ENCODE measurements at places on chromosomes 2 and 18.
A peak's percentile ranks its signal among the peaks of the same experiment; 100 is the strongest.

GRCh38 chr2:238117199-238118154 is 17.3 kb downstream of the ESPNL start:
- no peak for DNase-seq

DNA sequence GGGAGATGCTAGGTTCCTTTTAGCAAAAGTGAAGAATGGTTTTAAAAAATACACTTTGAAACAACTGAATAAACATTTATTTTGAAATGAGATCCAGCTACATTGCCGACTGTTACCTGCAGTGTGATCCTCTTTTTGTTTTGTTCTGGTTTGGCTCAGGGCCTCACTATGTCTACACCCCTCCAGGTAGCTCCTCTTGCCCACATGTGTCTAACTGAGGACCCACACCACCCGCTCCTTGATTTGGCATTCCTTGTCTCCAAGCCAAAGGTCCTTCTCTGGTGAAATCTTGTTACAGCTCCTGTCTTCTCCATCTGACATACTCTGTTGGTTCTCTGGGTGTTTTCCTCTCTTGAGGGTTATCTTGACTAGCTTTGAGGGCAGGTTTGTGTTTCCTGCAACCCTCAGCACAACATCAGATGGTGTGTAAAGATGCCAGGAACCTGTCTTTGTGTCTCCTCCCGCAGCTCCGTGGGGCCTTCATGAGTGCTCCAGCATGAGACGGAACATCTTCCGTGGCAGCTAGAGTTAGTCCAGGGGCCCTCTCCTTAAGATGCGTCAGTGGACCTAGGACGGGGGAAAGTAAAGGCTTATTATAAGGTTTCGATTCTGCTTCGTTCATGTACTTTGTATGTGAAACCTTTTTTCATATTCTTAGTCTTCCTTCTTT is 32.1 kb downstream of the MAP4K4 start:
- DNase-seq: no peak

DNA sequence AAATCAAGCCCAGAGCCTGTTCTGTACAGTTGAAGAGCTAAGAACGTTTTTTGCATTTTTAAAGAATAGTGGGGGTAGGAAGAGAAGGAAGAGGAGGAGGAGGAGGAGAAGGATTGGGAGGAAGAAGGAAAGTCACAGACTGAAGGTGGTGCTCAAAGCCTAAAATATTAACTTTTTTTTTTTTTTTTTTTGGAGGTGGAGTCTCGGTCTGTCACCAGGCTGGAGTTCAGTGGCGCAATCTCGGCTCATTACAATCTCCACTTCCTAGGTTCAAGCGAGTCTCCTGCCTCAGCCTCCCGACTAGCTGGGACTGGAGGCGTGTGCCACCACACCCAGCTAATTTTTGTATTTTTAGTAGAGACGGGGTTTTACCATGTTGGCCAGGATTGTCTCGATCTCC is 18.3 kb upstream of the KLHL29 start:
- DNase-seq: no peak

GRCh38 chr2:47073641-47074040 is 81.5 kb downstream of the STPG4 start:
- DNase-seq: no peak

GRCh38 chr2:151051574-151052220 is 210.0 kb downstream of the RBM43 start:
- DNase-seq: peak; percentile 42

DNA sequence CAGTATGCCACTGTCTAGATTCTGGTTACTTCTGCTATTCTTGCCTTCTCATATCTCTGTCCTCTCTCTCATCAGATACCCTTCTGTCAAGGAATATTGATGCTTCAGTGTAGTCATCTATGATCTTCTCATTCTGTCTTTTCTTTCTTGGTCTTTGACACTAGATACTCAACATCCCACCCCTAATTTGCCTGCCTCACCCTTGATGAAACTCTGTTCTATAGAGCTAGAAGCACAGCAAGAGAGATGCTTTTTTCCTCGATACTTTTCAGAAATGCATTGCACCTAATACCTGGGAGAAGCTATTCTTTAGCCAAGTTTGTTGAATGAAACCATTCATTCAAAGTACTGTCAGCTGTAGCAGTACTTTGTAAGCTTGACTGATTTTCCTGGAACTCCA is 9.5 kb downstream of the SEPTIN2 start:
- DNase-seq: no peak

GRCh38 chr2:166373951-166374350 is 1.8 kb downstream of the SCN9A start:
- DNase-seq: no peak

DNA sequence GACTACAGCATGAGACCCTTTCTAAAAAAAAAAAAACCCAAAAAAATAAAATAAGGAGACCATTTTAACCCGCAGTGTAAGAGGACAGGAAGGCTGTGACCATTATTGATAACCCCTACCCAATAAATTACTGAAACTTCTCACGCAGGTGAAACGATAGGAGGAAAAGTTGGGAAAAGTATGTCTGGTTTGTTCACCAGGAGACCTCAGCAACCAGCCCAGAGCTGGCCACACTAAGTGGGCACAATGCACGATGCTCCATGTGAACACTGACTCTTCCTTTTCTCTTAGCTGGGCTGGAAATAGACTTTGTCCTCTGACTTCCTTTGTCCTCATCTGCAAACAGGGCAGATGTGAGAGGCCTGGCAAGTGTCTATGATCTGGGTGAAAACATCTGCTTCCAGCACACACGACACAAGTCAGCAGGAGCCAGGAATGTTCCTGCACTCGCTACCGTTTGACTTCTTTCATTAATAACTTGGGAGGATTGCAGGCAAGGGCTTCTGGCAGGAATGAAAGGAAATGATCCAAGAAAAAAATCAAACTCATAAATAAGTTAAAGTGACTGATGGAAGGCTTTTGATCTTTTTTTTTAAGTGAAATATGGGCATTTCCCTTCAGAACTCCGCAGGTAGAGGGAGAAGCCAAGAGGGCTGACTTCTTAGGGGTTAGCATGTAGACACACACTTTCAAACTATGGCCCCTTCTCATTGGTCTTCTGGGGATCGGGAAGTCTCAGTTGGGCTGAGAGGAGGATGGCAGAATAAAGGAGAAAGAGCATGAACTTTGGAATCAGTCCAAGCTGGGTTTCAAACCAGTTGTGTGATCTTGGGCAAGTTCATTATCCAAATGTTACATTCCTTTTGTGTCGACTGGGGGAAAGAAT is 137.4 kb upstream of the MYCN start:
- DNase-seq: no peak

DNA sequence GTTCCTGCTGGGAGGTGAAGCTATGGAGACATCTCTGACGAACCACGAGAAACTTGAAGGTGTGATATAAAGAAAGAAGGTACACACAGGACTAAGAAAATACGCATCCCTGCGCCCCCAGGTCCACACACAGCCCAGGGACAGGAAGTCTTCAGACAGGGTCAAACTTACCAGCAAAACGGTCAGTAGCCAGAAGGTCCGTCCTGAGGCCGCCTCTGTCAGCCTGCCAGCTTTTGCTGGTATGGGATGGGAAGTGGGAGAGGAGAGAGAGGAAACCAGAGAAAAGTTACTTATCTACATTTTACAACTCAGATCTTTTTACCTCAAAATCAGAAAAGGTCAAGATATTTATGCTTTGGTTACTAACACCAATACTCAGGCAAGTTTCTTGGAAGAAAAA is 47.2 kb downstream of the HDLBP start:
- no peak for DNase-seq

- peak; percentile 4 for DNase-seq
Measured at GRCh38 chr2:71003396-71003795, 8.7 kb upstream of the TEX261 start.

GRCh38 chr2:140200764-140201163 is 1420.6 kb upstream of the NXPH2 start:
- no peak for DNase-seq

DNA sequence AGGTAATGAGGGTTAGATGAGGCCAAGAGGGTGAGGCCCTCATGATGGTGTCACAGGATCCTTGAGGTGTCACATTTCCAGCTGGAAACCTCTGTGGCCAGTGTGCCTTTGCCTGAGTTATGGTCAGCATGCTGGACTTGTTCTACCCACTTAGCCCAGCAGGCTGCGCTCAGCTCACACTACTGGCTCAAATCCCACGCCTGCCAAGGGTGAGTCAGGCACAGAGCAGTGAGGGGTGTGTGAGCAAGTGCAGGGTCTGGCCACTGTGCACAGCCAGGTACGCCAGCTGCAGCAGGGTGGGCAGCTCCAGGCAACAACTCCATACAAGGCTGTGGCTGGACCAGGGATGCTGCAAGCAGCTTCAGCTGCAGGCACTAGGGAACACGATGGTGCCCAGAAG is 616.6 kb upstream of the FSHR start:
- DNase-seq: peak; percentile 23

- no peak for DNase-seq
Measured at GRCh38 chr2:217383620-217384019, 523.8 kb upstream of the TNP1 start.

DNA sequence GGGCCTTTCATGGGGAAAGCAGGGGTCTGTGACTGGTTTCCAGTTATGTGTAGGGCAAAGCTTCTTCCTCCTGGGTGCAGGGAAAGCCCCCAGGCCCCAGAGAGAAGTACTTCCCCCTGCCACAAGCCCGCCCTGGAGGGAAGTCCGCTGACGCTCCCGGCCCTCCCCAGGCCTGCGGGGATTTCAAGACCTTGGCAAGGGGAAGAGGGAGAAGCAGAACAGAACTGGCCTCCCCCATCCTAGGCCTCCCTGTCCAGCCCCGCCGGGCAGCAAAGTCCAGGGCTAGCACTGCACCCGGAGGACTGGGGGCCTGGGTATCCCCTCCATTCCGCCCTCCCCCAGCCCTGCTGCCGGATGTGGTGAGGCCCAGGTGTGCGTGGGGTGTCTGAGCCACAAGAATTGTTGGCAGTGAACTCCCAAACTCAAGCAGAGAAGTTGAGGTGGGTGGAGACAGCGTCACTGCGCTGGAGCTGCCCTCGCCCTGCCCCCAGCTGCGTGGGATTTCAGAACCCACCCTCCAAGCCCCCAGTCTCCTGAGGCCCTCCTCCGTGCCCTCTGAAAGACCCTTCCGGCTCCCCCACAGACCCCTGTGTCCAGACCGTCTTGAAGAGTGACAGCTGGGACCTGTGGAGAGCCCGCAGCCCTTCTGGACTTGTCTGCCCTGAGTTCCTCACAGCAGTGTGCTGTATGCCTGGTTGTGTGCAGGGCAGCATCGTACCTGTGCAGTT is 1.1 kb upstream of the DUSP2 start:
- peak; percentile 87 for DNase-seq

DNA sequence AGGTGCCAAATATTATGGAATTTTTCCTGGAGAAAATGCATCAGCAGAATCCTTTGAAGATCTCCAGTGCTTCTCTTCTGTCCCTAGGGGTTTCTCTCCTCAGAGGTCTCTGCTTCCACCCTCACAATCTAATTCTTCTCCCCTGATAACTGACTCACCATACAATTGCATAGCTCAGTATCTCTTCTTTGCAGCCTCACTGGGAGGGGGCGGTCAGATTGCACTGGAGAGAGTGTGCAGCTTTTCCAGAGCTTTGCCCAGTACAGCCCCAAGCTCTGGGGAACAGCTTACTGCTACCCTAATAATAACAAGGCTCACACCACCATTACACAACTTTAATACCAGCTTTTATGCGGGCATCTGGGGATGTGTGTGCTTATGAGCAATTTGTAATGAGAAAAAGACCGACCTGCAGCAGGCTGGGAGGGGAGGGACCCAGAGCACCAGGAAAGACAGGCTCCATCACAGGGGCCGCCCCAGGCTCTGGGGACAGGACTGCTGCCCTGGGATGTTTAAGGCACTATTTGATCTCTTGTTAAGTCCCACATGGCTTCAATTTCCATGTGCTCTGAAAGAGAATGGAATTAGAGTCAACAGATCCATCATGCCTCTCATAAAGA is 276.6 kb upstream of the SIX2 start:
- DNase-seq: no peak

DNA sequence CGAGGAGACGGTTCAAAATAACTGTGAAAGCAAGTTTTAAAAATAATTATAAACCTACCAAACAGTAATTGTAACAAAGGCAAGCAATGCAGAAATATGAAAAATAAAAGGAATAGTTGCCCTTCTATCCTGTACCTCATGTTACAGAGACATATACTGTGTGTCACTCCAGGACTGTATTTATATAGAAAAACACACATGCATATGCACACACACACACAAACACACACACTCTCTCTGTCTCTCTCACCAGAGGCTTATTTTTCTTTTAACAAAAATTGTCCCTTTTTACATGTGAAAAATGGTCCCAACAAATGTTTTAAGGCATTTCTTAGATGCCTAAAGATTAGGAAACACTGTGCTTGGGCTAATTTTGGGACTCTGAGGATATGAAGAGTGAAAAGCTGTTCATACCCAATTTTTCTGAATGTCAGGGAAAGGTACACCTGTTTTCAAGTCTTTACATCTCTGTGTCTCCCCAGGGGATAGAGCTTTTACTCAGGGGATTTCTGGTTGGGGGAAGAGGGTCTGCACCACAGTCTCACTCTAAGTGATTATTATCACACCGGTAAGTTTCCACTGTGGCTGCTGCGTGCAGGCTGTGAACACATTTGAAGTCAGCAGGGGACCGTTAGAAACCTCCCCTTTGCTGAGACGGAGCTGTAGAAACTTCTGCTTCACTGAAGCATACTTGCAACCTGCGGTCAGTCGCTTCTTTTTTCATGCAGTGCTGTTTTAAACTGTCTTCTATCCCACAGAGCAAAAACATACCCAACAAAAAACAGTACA is 51.4 kb upstream of the SPAG16 start:
- DNase-seq: peak; percentile 16

DNA sequence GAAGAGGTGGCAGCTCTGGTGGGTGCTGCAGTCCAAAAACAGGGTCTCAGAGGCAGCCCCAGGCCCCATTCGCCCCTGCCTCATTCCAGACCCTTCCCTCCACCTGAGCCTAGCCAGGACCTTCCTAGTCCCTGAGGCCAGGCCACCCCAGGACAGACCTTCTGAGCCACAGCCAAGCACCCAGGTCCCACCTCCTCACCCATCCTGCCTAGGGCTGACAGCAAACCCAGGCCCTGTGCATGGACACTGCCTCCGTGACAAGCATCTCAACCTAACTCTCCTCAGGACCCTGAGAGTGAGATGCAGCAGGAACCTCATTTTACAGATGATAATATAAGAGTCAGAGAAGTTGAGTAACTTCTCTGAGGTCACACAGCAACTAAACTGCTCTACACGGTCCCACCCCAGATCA is 15.5 kb downstream of the ADRA2B start:
- DNase-seq: no peak

DNA sequence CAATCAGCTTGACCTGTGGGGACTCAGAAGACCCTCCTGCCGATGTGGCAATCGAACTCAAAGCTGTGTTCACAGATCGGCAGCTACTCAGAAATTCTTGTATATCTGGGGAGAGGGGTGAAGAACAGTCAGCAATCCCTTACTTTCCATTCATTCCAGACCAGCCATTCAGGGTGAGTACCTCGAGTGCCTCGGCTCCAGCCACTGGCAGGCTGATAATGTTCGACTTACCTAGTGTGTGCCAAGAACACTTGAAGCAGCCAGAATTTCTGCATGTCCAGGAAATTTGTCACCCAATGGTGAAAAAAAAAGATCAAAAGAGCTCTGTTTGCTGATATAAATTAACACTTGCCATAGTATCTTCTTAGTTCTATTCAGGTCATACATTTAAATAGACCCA is 2.3 kb downstream of the LGALSL start:
- DNase-seq: no peak

GRCh38 chr2:79253243-79253774 is 93.8 kb upstream of the REG3A start:
- DNase-seq: no peak

GRCh38 chr18:57951117-57951796 is 92.8 kb upstream of the NEDD4L start:
- DNase-seq: no peak

Data from GM13976 (cell line).